ENCODE measurements at places on chromosomes 4 and X.

GRCh38 chr4:101649790-101650515, 140.6 kb upstream of the BANK1 start:
- DNase-seq, result no peak

DNA sequence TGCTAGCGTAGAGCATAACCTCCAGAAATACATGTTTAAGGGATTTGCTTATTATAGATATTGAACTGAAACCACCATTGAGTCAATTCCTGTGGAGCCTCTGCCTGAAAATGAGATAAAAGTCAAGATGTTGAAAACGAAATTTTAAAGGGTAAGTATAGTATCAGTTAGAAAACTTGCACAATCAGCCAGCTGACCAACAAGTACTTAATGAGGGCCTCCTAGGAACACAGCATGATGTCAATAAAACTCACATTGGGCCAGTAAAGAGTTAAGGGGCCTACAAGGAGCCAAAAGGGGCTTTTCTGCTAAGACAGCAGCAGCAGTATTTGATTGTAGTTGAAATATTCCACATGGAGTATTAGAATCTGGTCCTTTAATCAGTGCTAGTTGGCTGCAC, 314.1 kb upstream of the PPARGC1A start:
- no peak for DNase-seq

DNA sequence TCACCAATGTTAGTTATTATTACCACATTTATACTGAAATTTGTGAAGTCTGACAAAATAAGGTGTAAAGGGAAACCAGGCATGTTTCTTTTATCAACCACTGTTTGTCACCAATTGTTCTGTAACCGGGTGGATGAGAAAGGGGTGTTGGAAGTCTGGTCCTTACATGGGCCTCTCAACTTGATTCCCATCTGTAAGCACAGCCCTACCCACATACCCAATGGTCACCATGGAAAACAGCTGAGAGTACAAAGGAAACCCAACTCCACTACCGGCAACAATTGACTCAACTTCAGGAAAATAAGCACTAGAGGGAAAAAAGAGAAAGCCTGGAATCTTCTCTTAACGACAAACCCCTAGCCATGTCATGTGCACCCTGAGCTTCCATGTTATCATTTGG, 70.8 kb upstream of the PTCHD1 start:
- no peak for DNase-seq

DNA sequence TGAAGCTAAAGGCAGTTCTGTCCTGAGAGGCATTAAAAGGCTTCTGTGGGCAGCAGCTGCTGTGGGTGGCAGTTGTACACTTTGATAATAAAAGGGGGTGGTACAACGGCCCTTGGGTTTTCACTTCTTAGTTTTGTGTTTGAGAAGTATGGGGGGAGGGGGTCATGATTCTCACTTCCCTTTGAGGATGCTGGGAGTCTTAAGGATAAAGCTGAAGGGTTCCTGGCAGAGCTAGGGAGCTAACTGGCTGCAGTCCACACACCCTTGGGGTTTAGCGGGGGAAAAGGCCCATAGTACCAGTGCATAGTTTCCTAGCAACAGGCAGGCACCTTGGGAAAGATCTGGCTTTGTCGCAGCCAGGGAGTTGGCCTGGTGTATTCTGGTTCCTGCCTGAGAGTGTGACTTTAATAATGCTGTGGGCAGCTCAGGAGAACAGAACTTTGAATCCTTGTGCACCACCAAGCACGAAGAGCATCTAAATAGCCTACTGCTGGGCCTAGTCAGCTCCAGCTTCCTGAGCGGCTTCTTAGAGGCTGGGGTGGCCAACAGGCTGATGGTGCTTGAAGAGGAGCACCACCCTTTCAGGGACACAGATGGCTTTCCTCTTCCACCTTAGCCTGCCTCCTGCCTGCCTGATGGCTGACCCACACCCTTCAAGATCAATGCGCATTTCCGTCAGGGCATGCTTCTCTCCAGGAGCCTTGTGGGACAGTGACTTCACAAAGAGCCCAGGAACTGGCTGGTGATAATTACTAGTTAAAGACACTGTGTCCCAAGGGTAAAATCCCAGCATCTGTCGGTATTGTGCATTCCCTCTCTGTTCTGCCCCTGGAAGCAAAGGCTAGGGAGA, 12.5 kb downstream of the ZBTB33 start:
- no peak for DNase-seq

GRCh38 chr4:30865691-30866090, 145.5 kb downstream of the PCDH7 start:
- DNase-seq, result no peak

- no peak for DNase-seq
Measured at GRCh38 chr4:150145946-150146340, 67.7 kb downstream of the DCLK2 start.

GRCh38 chr4:124266721-124267120, 445.8 kb downstream of the ANKRD50 start:
- DNase-seq, result no peak

DNA sequence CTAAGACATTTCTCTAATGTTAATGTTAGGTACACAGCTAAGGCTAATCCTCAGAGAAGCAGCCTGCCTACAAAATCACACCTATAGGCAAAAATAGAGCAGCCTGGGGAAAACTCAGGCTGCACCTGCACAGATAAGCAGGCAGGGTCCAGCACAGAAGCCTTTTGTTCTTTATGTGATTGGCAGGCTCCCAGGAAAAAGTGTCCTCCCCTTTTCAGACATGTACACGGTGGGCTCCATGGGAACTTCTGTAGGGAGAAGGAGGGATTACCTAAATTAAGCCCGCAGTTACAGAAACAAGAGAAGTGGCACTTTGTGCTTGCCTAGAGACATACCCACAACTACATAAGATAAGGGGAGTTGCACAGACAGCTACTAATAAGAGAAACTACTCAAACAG, 4.0 kb upstream of the HSPA4L start:
- no peak for DNase-seq

- DNase-seq, result no peak
Measured at GRCh38 chr4:10577018-10577417, 107.5 kb downstream of the CLNK start.

DNA sequence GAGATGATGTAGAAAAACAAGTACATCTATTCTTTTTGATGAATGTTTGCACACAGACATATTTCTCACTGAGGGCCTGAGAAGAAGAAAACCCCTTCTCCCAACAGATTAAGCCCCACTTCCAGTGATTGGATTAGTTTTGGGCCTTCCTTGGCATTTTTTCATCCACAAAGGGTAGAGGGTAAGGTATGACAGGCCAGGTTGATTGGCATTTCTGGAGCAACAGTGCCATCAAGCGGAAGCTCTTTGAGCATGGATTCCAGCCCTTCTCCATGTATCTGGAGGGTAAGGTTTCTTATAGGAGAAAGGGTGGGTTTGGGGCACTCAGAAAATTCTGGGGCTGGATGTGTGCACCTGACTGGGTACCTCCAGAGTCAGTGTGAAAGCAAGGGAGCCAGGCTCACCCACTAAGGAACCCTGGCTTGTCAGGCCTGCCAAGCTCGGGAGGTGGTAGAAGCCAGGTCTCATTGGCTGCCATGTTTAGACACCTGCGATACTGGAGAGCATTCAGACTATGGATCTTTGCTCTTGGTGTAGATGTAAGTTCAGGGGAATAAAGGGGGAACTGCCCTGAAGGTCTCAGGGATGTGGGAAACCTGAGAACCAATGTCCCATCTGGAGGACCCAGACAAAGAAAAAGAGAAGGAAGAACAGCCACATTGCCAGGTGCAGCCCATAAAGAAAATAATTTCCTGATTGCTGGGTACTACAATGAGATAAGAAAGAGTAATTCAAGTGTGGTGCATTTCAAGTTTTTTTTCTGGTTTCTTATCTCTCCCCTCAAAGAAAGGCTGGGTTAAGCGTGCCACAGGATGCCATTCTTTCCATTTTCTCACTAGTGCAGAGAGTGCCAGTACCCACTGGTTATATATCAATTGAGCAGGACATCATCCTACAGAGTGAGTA, 222.3 kb upstream of the AGTR2 start:
- DNase-seq, result no peak

- DNase-seq, result no peak
Measured at GRCh38 chr4:2799971-2800690, 7.2 kb downstream of the SH3BP2 start.

GRCh38 chrX:119981286-119982070, 37.9 kb upstream of the NKAP start:
- DNase-seq, result no peak

DNA sequence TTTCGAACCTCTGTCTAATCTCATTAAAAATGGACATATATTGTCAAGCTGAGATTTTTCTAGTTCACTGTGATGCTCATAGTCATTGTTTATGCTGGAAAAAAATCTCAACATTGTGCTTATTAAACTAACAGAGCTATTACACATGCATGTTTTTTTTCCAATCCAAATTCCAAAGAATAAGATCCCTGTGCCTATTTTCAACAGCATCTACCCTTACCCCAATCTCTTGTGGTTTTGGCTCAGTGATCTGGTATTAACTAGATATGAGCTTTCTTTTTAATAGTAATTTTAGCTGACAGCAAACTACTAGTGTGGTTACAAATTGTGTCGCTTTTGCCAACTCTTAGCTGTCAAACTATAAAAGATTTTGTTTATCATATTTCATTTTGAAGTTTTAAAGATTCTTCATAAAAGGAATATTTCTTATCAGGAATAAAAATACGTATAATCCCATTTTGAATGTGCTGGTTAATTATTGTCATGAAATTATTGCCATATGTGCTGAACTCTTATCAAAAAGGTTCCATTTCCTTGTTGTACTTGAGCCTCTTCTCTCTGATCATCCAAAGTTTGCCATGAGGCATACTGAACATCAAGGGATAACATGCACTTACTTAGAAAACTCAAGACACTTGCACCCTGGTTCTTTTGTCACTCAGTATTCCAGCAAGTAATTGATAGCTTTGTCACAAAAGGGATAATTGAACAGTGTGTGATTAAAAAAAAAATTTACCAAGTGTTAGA, 241.2 kb downstream of the ARHGAP24 start:
- no peak for DNase-seq

DNA sequence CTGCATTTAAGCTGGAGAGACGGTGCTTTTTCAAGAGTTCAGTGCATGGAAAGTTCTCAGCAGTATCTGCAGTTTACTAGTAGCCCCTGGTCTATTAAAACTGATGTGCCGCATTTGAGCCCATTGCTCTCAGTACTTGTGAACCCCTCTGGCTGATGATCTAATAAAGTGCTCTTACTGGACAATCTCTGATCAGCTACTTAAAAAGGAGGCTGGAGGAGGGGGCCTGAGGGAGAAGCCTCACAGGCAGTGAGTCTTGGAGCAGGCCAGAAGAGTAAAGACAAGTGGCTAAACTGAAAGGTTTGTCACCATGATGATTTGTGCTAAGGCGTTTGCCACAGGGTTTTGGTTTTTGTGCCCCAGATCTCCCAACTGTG, 138.5 kb downstream of the ARX start:
- no peak for DNase-seq

GRCh38 chrX:30874851-30875250, 14.2 kb downstream of the TAB3 start:
- DNase-seq, result no peak

DNA sequence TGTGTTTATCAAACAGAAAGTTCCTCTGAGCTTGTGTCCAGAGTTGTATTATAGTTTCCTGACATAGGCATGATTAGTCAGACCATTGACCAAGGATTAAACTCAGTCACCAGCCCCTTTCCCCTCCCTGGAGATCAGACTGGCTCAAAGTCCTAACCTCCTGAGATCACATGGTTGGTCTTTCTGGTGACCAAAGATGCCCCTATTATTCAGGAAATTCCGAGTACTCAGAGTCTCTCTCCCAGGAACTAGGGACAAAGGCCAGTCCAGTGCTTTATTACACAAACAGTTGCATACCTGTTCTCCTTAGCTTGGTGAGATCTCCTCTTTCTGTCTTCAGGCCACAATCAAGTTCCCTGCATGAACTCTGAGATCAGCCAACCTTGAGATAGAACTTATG, 14.5 kb upstream of the ENPP6 start:
- no peak for DNase-seq

DNA sequence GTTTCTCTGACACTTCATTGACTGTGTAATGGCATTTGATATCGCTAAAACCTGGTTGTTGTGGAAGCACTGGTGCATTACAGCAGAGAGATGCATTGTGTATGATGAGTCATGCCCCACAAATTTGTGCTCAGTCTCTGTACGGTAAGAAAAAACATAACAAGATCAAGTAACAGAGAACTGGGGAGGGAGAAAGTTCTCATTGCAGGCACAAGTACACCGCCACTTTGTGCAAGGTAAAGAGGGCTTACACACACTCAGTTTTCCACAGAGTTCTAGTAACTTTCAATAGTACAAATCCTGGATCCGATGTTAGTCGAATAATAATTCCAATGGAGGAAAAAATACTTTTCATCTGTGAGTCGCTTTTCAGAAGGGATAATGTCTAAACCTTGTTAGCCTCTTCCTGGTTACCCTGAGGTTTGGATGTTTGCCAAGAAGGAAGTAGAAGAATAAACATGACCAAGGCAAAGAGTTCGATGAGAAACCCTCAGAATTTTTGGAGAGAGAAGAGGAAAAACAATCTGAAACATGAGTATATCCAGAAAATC, 512.5 kb upstream of the SLIT2 start:
- DNase-seq, result no peak

DNA sequence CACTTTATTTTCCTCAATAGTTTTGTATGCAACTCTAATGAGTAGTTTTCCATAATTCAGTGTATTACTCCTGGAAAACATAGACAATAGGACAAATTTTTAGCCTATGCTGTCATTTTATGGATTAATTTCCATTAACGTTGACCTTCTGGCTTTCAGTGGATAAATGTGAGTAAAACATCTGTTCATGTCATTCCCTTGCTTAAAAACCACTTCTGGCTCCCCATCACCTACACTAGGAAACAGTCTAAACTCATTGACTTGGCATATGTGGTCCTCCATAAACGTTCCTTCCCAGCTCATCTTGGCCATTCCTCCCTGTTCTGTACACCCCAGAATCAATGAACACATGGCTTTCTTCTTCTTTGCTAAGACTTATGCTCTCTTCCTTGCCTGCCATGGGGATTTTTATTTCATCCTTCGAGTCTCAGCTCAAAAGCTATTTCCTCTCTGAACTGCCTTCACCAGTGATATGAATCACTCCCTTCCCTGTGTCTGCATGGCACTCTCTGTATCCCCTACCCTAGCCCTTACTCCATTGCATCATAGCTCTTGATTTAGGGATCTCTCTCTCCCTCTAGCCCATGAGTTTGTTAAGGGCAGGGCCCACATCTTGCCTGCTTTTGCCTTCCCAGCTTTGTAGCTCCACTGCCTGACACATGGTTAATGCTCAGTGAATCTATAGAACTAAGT, 34.8 kb downstream of the DOCK11 start:
- no peak for DNase-seq

DNA sequence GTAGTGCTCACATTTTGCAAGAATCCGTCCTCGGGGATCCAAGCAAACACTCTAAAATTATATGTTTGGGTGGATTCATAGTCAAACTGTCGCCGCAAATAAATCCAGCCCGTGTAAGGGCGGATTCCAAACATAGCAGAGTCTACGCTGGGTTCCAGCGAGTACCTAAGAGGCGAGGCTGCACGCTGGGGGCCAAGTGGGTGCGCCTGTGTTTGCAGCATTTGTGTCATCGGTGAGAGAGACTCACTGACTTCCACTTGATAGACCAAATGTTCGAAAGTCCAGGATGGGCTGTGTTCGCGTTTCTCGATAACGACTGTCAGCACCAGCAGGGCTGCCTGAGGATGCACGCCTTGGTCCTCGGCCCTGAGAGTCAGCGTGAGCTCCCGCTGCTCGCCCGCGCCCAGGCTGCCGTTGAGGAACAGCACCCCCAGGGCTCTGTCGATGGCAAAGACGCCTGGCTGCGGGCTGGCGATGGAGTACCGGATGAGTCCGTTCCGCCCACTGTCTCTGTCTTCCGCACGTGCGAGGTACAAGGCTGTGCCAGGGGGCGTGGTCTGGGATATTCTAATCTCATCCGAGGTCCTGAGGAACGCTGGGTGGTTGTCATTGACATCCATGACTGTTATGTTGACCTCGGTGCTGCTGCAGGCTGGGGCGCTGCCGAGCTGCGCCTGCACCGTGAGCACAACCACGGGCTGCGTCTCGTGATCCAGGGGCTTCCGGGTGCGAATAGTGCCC, 158.7 kb downstream of the DCHS2 start:
- DNase-seq, result no peak
